ENCODE measurements at places on chromosomes 11 and 22. TPM values are rescaled to one million over a fixed set of nuclear protein-coding genes. Genes with fewer than 3 reads are reported as not detected.

CABP4 gene
- total RNA-seq = not detected

CATSPERZ gene
- total RNA-seq = 3.3 TPM

KDM4E gene
- total RNA-seq = not detected

GAL3ST1 gene
- 11.1 TPM for total RNA-seq

OAF gene
- total RNA-seq = 9.7 TPM

ART5 gene
- 0.27 TPM for total RNA-seq

CTNND1 gene
- total RNA-seq = 50.4 TPM

SCT gene
- total RNA-seq = not detected

SCGB1D2 gene
- total RNA-seq = not detected

GSTT2B gene
- 0.35 TPM for total RNA-seq

RIMBP3C gene
- 0.28 TPM for total RNA-seq

EEF1G gene
- 2,034 TPM for total RNA-seq

CCDC87 gene
- total RNA-seq = 0.49 TPM

JAM3 gene
- 3.5 TPM for total RNA-seq

RAG2 gene
- total RNA-seq = not detected

RFPL2 gene
- 0.11 TPM for total RNA-seq

SLC1A2 gene
- 0.12 TPM for total RNA-seq

ZBTB16 gene
- total RNA-seq = 1.6 TPM

CBX7 gene
- total RNA-seq = 0.94 TPM

PARVA gene
- 26.3 TPM for total RNA-seq

POU2AF3 gene
- total RNA-seq = 1.7 TPM
